D721Med (cell line): ENCODE measurements at places on chromosomes 12 and 14.
A peak's percentile ranks its signal among the peaks of the same experiment; 100 is the strongest.

GRCh38 chr14:23252420-23253333 lies 14.9 kb downstream of the RNF212B start:
- DNase-seq = no peak

GRCh38 chr12:89731614-89732013 lies 23.0 kb upstream of the ATP2B1 start:
- DNase-seq = no peak

DNA sequence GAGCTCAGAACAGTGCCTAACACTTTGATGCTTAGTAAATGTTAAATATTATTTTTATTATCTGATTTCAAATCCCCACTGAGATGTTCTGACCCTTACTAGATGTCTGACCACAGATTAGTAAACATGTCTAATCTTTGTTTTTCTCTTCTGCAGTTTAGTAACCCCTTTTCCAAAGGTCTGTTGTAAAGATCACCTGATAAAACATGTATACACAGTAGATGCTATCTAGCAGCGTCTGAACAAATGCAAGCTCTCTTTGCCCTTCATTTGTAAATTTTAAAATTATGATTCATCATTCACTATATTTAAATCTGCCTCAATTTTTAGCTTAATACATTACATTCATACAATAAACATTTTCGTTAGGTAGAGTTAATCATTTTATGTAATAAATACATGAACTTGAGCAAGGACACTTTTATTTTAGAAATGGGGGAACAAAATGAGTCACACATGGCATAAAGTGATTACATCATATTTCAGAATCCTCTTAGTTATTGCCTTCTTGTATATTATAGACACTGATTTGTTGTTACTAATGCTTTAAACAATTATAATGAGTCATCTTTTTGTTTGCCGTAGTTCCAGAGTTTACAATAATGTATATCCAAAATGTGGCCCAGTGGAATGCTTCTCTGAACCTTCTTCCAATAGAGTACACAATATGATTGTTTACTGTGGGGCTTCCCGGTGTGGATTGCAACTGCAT lies 1.7 kb upstream of the OR4K5 start:
- no peak for DNase-seq

DNA sequence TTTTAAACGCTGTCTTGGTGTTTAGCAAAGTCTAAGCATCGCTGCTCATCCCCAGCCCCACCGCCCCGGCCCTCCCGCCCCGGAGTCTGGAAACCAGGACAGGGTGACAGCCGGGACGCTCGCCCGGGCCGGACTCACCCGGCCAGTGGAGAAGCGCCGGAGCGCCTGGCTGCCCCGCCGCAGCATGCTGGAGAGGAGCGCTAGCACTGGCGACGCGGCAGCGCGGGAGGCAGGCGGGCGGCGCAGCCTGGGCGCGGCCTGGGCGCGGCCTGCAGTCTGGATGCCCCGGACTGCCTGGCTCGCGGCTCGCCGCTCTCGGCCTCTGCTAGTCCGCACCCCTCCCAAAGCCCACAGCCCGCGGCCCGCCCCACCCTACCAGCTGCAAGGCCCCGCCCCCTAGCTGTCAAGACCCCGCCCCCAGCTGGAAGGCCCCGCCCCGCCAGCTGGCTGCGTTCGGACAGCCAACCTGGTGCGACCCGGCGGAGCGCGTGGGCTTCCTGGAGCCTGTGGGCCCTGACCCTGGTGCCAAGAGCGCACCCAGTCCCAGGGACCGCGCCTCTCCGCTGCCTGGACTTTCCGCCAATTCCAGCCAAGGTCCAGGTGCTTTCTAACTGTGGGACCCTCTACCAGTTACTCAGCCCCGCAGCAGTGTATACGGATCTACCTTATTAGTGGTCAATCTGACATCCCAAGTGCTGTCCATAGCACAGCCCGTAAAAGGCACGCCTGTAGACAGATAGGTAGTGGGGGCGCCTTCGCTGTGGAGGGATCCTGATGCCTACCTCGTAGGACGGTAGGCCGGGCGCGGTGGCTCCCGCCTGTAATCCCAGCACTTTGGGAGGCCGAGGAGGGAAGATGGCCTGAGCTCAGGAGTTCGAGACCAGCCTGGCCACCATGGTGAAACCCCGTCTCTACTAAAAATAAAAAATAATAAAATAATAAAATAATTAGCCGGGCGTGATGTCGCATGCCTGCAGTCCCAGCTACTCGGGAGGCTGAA lies at the start of gene ALDH1L2:
TSS of gene ALDH1L2 (minus strand) at position 208 of the 1,000 bp plus-strand sequence. CDS start at position 186, 22 bp downstream.
- DNase-seq = no peak

DNA sequence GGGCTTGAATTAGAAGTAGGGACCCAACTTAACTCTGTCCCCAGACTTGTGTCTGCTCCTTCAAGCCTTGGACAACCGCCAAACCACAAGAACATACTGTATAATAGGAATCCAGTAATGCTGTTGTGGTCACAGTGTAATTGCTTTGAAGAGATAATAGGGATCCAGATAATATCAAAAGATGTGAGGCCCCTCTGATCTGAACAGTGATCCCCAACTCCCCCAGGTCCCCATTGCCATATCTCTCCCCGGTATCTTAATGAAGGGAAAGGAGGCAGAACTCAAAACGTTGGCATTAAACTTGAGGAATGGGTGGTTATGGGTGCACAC lies 8.5 kb upstream of the PLEKHH1 start:
- DNase-seq = no peak

DNA sequence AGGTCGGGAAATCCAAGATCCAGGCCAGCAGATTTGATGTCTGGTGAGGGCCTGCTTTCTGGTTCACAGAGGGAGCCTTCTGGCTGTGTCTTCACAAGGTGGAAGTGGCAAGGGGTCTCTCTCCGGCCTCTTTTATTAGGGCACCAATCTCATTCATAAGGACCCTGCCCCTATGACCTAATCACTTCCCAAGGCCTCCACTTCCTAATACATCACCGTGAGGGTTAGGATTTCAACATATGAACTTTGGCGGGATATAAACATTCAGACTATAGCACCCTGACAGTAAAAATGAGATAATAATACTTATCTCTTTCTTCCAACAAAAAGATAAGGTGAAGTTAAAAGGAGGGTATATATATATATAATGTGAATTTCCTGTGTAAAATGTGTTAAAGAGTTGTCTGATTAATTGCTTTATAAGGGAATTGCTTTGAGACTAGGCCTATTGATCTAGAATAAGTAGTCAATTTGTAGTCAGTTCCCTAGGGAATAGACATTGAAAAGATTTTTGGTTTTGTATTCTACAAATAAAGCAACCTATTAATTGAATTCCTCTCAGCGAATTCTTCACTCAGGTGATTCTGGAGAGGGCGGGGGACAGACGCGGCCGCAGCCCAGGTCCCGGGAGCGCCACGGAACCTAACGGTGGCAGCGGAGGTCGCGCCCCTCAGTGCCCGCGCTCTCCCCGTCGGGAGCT lies 516 bp upstream of the LGALS3 start:
- DNase-seq = no peak

GRCh38 chr12:104505095-104505818 lies 48.5 kb downstream of the CHST11 start:
- DNase-seq = no peak

GRCh38 chr14:55733599-55733998 lies 153.6 kb downstream of the KTN1 start:
- no peak for DNase-seq

DNA sequence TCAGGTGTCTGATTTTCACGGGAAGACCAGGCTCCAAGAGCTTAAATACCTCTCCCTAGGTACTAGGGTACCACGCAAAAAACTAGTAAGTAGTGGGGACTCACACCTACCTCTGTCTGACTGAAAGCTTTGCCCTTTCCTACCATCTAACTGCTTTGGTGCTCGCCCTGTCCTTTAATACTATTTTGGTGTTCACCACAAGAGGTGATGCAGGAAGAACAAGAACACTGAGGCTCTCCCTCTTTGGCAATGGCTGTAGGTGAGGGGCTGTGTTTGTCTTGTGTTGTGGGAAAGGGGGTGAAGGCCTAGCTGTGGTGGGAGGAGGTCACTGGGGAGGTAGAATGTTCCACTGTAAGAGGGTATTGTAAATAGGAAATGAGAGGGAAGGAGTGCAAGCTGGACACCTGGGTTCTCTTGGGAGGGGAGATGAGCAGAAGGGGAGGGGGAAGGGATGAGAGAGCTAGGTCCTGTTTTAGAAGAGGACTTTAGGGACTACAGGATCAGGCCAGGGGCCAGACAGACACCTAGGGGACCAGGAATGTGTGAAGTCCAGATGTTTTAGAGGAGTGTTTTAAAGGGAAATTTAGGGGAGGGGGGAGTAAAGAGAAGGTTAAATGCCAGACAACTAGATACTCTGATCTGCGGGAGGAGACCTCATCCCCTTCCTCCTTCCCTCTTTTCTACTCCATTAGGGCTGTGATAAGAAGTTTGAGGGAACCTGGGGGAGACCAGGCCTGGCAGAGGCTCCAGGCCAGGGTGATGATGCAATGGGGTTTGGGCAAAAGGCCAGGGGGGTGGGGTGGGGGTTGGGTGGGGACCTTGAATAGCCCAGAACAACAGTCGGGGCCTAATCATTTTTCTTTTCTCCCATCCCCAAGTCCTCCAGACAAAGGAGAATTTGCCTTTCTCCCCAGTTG lies 2.1 kb downstream of the ITGA5 start:
- DNase-seq = no peak

GRCh38 chr14:71665781-71666180 lies 266.4 kb upstream of the RGS6 start:
- DNase-seq = no peak

DNA sequence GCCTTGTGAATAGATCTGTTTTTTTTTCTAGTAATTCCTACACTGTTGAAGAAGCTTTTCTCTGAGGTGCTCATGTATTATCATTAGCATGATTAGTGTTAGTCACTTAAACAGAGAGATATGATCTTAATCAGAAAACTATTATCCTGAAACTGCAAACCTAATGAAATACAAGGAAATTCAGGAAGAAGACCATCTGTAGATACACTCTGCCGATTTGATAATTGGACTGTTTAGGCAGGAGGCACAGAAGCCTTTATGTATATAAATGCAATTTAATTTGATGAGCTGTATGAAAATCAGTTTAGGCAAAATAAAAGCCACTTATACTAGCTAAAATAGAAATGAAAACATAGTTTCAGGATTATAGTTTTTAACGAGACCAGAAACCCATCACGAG lies 23.3 kb downstream of the PDZRN4 start:
- no peak for DNase-seq

- no peak for DNase-seq
Measured at GRCh38 chr14:102560458-102561261, 31.8 kb upstream of the RCOR1 start.

DNA sequence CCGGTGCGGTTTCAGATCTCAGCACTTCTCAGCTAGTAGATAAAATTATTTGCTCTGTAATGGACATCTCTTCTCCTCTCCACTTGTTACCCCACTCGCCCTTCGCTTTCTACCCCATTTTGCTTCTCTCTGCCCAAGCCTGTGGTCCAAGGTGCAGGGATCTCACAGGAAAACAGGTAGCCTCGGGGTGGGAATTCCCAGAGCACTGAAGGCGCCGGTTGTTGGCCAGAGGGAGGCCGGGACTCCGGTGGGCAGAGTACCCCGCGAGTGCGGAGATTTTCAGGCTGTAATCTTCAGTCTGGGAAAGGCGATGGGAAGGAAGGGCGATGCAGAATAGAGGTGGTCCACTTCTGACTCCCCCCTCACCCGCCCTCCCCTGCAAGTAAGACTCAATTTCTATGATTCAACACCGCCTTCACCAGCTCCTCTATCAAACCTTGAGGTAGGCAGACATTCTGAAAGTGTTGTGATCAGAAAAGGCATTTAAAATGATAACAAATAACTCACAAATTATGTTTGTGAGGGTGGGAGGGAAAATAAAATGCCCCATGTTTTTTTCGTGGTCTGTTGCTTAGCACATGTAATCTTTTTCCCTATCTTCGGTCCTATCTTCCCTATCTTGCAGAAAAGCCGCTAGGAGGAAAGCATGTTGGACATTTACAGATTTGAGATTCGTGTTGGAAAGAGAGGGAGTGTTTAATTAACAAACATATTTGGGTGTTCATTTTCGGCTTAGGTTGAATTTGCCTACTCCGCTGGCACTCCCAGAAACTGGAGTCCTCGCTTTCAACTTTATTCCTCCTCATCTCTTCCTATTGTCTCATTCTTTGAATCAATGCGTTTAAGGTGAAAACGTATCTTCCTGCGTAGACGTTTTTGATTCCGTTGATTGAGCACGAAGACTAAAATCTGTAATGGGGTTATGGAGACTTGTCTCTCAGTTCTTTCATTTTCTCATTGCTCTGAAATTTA lies 8.5 kb downstream of the FOXG1 start:
- DNase-seq = no peak

GRCh38 chr12:58529114-58529665 lies 391.1 kb downstream of the LRIG3 start:
- no peak for DNase-seq

DNA sequence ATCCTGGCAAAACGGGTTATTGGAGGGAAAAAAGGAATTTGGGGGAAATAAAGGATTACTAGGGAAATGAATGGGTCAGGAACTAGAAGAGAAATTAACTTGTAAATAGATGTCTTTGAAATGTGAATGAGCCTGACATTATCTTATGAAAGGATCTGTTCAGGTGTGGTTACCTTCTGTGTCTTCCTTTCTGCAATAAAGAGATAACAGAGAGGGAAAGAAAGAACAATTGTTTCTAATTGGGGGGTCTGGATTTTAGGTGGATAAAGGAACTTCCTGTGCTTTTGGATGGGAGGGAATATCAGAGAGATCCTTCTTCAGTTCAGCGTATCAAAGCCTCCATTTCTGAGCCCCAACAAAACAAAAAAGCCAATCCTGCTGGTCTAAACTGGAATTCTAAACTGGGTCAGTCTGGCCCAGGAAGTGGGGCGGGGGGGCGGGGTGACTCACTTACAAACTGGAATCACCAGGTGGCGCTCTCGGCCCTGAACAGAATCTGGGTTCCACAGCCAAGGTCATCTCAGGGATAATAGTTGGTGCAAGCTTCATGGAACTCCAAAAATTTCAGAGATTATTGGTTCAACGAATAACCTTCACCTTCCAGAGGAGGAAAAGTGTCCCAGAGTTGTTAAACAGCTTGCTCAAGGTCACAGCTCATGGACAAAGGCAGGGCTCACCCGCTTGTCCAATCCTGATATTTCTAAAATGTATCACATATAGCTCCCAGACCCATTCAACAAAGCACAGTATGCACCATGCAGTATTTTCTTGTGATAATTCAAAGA lies 15.2 kb upstream of the PEBP1 start:
- DNase-seq = peak; percentile 73

- DNase-seq = no peak
Measured at GRCh38 chr12:69686731-69687130, 12.4 kb downstream of the BEST3 start.

- DNase-seq = no peak
Measured at GRCh38 chr12:93135286-93136239, 206.5 kb upstream of the EEA1 start.

- DNase-seq = no peak
Measured at GRCh38 chr12:28110329-28110728, 79.9 kb upstream of the CCDC91 start.

DNA sequence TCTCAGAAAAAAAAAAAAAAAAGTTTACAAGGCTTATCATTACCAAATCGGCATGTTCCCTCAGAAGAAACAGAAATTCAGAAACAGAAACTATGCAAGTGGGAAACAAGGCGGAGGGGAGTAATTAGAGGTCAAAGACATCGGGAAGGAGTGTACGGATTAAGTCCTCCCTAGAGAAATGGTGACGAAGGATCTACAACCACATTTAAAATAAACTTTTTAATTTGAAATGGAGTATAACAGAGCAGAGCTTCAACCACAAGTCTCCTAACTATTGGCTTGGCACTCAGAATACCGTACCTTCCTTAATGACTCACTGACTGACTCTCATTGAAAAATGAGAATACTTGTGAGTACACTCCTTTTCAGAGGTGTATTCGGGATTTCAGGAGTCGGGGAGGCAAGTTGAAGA lies 908 bp downstream of the ENTPD5 start:
- no peak for DNase-seq
